Upper lobe of right lung (tissue), 1 donor: ENCODE measurements at places on chromosomes 3 and 15. TPM values are rescaled to one million over a fixed set of nuclear protein-coding genes. Genes with fewer than 3 reads are reported as not detected.

PAK6 gene
- 5.7 TPM for total RNA-seq

CTXND1 gene
- 1.9 TPM for total RNA-seq

- H3K4me3 ChIP-seq = no peak overlapping the region
- H3K36me3 ChIP-seq = no peaks in the 10 kb centered on the region
- DNase-seq = no peak
- H3K27ac ChIP-seq = no peak overlapping the region
Observed at GRCh38 chr15:59847968-59848367, 156.1 kb upstream of the FOXB1 start.

- H3K4me3 ChIP-seq = no peak overlapping the region
- H3K36me3 ChIP-seq = no peaks in the 10 kb centered on the region
- DNase-seq = peak; percentile 60
- no peak overlapping the region for H3K27ac ChIP-seq
Observed at GRCh38 chr15:58543664-58544335, 112.0 kb downstream of the LIPC start.

GRCh38 chr15:88832820-88833730 is 29.8 kb downstream of the ACAN start:
- H3K27ac ChIP-seq = no peak overlapping the region
- DNase-seq = no peak
- no peaks in the 10 kb centered on the region for H3K27me3 ChIP-seq
- no peaks in the 10 kb centered on the region for H3K4me1 ChIP-seq
- H3K36me3 ChIP-seq = no peaks in the 10 kb centered on the region

GRCh38 chr15:68389936-68390817 is 41.8 kb downstream of the ITGA11 start:
- no peaks in the 10 kb centered on the region for H3K27me3 ChIP-seq
- no peak overlapping the region for H3K27ac ChIP-seq
- no peaks in the 10 kb centered on the region for H3K4me1 ChIP-seq
- DNase-seq = peak; percentile 36
- H3K4me3 ChIP-seq = no peak overlapping the region

DNA sequence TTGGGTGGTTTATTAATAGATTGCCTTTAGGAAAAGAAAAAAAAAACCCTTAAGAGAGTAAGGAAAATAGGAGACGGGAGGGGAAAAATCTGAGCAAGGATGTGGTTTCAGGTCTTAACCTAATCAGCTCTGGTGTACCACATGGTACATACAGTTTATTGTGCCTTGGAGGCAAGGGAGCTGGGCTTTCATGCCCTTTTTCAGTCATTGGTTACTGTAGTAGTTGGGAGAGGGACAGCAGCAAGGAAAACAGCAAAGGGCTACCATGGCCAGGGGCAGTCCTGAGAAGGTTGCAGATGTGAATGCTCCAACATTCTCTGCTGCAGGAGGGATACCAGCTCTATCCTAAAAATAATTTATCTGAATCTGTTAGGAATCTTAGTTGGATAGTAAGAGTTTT is 5.9 kb downstream of the CMC1 start:
- DNase-seq = no peak
- no peak overlapping the region for H3K27ac ChIP-seq
- no peaks in the 10 kb centered on the region for H3K36me3 ChIP-seq
- no peak overlapping the region for H3K4me3 ChIP-seq

GRCh38 chr15:37007301-37007700 is 93.0 kb downstream of the MEIS2 start:
- no peak for DNase-seq
- no peaks in the 10 kb centered on the region for H3K27me3 ChIP-seq
- no peak overlapping the region for H3K27ac ChIP-seq
- H3K4me3 ChIP-seq = no peak overlapping the region
- H3K4me1 ChIP-seq = no peaks in the 10 kb centered on the region

GRCh38 chr3:123294296-123294938 is 92.7 kb downstream of the SEC22A start:
- H3K27ac ChIP-seq = no peak overlapping the region
- no peaks in the 10 kb centered on the region for H3K27me3 ChIP-seq
- H3K36me3 ChIP-seq = no peaks in the 10 kb centered on the region
- no peak for DNase-seq
